ENCODE measurements at places on chromosomes 13 and 19.

DNA sequence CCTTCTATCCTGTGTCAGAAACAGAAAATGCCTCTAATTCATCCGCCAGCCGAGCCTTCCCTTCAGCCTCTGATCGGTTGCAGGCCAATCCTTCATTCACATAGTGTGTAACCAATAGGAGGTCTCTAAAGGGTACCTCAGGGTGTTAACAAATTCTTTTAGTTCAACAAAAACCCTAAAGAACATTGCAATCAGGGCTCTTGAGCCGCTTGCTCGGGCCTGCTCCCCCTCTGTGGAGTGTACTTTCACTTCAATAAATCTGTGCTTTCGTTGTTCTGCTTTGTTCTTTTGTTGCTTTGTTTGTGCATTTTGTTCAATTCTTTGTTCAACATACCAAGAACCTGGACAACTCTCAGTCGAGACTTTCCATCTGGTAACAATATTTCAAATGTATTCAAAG is 366.5 kb downstream of the KCTD12 start:
- no peak for DNase-seq

- no peak for DNase-seq
Measured at GRCh38 chr13:90846936-90847335, 500.6 kb upstream of the MIR17HG start.

GRCh38 chr19:52170863-52171320 is 529 bp downstream of the ZNF836 start:
- peak; percentile 2 for DNase-seq

GRCh38 chr13:39040206-39040605 is 1.9 kb downstream of the NHLRC3 start:
- DNase-seq = no peak

- DNase-seq = no peak
Measured at GRCh38 chr13:32538143-32538620, 413 bp downstream of the N4BP2L2 start.

GRCh38 chr13:99027661-99028425 is 50.0 kb upstream of the DOCK9 start:
- DNase-seq = no peak

- DNase-seq = no peak
Measured at GRCh38 chr19:13962699-13963602, 10.6 kb downstream of the DCAF15 start.

GRCh38 chr13:30339738-30340330 is 32.5 kb upstream of the KATNAL1 start:
- no peak for DNase-seq

- DNase-seq = no peak
Measured at GRCh38 chr19:36646746-36647145, 19.9 kb downstream of the ZNF461 start.

DNA sequence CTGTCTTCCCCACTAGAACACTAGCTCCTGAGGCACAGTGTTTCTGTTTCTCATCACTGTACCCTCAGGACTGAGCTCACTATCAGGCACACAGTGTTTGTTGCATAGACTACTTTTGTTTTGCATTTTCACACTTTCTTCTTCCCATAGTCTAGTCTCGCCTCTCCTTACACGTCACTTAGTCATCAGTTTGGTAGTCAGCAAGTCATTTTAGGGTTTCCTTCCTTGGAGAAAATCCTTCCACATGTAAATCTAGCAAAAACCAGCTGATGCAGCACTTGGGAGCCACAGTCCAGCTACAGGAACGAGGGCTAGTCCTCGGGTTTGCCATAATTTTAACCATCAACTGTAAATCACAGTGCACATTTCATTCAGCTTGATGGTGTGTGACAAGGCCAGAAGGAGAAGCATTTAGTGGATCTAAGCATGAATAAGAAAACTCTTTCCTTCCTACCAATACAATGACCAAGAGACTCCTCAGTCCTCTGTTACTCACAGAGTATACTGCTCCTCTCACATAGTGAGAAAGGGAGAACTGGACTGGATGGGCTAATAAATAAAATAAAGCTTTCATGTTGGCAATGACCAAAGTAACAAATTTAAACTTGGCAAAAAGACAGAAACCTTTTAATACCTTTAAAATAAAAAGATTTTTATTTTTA is 221.0 kb downstream of the KLF12 start:
- no peak for DNase-seq

- no peak for DNase-seq
Measured at GRCh38 chr19:4075373-4075772, 8.7 kb upstream of the ZBTB7A start.

DNA sequence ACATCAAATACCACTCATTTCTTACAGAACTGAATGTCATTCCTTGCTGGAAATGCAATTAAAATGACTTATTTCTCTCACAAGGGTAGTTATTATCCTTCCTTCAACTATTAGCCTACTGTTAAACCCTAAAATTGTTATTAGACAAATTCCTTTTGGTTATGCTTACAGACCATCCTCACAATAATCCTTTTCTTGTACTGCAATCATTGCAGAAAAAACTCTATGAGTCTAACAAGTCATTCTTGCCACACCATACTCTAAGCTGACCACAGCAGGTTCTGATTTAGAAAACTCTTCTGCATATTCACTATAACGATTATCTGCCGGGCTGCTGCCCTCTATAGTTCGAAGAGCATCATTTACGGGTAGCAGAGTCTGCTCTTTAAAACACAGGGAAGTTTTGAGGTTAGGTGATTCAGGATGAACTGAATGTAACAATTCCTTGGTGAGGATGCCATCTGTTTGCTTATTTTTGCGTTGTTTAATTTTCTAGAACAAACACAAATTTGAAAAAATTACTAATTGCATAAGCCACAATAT is 38.2 kb downstream of the MTMR6 start:
- DNase-seq = no peak

DNA sequence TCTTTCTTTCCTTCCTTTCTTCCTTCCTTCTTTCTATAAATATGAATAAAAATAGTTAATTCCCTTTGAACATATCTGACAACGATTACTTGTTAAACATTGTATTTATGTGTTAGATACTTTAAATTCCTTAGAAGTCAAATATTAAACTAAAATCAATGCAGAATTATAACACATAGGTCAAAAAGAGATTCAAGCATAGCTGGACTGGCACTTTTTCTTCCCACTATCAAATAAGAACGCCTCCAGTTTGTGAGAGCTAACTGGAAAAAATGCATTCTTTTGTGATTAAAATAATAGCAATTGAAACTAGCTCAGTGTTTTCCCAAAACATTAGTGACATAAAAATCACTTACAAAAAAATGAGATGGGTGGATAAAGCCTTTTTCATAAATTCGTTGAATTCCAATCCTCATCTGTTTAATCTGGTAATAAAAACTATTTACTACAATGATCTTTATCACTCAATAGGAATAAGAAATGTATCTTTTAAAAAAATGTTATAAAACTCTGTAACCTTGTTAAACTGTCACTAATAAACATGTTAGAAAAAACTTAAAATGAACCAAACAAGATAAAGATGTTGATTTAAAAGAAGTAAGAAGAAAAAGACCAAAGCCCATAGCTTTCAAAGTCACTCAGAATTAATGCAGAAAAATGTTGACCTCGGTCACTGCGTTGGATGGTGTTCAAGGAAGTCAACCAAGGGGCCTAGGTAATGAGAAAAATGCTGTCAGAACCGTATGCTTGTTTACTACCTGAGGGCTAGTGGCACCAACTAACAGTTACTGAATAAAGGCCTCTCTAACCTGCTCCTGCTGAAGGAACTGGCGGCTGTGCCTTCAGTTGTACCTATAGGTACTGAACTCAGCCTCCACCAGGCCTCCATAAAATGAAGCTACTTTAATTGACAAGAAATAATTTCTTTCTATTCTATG is 1039.5 kb upstream of the SLC10A2 start:
- DNase-seq = no peak

DNA sequence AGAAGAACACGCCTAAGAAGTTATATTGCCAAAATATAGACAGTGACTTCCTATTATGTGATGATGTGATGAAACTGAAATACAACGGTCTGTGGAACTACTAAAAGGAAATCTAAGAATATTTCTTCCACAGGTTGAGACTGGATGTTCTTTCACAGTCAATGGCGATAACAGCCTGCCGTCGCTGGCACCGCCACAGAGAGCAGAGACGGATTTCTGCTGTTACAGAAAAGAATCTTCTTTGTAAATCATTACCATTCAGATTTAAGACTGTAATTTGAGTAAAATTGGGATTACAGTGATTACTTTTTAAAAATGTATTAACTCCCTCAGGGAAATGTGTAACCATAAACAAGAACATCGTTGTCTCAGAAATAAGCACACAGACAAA is 100.8 kb downstream of the TUBGCP3 start:
- no peak for DNase-seq

- DNase-seq = no peak
Measured at GRCh38 chr19:10747271-10747670, 29.4 kb downstream of the DNM2 start.

DNA sequence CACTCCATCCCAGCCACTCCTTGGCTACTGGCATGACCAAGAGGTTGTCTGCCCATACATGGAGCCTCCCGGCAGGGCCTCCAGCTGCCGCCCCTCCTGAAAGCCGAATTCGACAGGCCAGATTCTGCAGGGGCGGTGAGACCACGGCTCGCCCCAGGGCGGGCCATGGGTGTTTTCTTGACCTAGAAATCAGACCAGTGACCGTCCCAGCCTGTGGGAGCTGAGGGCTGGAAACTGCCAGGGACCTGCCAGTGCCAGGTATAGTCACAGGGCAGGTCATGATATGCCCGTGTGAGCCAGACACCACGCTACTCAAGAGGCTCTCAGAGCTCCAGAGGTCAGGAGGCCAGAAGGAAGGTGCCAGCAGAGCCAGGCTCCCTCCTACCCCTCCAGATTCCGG is 16.8 kb downstream of the DAPK3 start:
- DNase-seq = no peak

Data from effector CD4-positive, alpha-beta T cell (primary cell).